Endothelial cell of coronary artery (primary cell): ENCODE measurements at places on chromosomes 6 and 20. TPM values are rescaled to one million over a fixed set of nuclear protein-coding genes. Genes with fewer than 3 reads are reported as not detected.

The TEAD3 gene
- total RNA-seq = 0.27 and 1.6 TPM in 2 replicates

The PDYN gene
- total RNA-seq = not detected in 2 replicates

The SLC22A7 gene
- not detected in 2 replicates for total RNA-seq

The CTCFL gene
- under 0.01 TPM in 1 of 2 replicates, not detected in the other for total RNA-seq

The UCKL1 gene
- 25.3 and 29.2 TPM in 2 replicates for total RNA-seq

The PBOV1 gene
- not detected in 2 replicates for total RNA-seq

The SLC17A1 gene
- total RNA-seq = not detected in 2 replicates

The DLL1 gene
- total RNA-seq = 0.75 and 2.4 TPM in 2 replicates
